Adrenal gland (tissue), 19 donors: ENCODE measurements at places on chromosomes 13 and 19. TPM values are rescaled to one million over a fixed set of nuclear protein-coding genes. Genes with fewer than 3 reads are reported as not detected.

- no peaks in the 10 kb centered on the region for H3K4me1 ChIP-seq
- no peak for DNase-seq
- H3K4me3 ChIP-seq: no peak overlapping the region
- no peak overlapping the region for H3K27ac ChIP-seq
- H3K36me3 ChIP-seq: no peaks in the 10 kb centered on the region
These were observed 142.3 kb downstream of the CACNA1A start for GRCh38 chr19:13363954-13364353.

GRCh38 chr13:42760951-42761350 lies 20.4 kb upstream of the FAM216B start:
- H3K27me3 ChIP-seq: peaks cover 5% of the 10 kb centered on the region
- no peak overlapping the region for H3K4me3 ChIP-seq
- no peaks in the 10 kb centered on the region for H3K36me3 ChIP-seq
- DNase-seq: no peak
- H3K27ac ChIP-seq: no peak overlapping the region

DNA sequence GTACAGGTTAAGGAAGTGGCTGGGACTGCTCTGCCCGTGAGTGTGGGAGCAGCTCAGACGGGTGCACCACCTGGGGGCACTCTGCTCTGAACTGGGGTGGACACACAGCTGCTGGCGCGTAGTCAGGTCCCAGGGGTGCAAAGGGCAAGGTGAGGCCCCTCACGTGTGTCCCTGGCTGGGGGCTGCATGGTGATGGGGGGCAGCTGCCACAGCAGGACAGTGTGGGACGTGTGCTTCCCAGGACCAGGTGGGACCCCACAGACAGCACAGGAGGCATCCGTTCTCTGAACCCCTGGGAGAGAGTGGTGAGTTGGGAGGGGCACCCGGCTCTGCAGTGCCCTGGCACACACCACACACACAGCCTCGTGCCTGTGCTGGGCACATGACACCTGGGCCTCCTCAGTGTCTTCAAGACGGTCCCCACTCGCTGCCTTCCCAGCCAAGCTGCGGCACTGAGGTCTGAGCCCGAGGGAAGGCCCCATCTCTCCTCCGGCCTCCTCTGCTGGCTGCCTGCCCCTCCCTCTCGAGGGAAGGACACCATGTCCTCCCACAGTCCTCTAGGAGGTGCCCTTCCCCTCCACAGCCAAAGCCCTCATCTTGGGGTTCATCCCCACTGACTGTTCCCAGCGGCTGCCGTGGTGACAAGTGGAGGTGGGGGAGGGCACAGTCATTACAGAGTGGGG lies 24.7 kb downstream of the CILP2 start:
- H3K27ac ChIP-seq: no peak overlapping the region
- H3K36me3 ChIP-seq: no peaks in the 10 kb centered on the region
- H3K4me3 ChIP-seq: no peak overlapping the region
- no peak for DNase-seq
- H3K27me3 ChIP-seq: no peaks in the 10 kb centered on the region

GRCh38 chr13:25973576-25973975 lies 78.2 kb downstream of the SHISA2 start:
- no peaks in the 10 kb centered on the region for H3K36me3 ChIP-seq
- H3K27me3 ChIP-seq: no peaks in the 10 kb centered on the region
- no peaks in the 10 kb centered on the region for H3K4me1 ChIP-seq
- no peak overlapping the region for H3K4me3 ChIP-seq

The ERVV-1 gene
- not detected for total RNA-seq
